ENCODE measurements at places on chromosomes 13 and 19.

DNA sequence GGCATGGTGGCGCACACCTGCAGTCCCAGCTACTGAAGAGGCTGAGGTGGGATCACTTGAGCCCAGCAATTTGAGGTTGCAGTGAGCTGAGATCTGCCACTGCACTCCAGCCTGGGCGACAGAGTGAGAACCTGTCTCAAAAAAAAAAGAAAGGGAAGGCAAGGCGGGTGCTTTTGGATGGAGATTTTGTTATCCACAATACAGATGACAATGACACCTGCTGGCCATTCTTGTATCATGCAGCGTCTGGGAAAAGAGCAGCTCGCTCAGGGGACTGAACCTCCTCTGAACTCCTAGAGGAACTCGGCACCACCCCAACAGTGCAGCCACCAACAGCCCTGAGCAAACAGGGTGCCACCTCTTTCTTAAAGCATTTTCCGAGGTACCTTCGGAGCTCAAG lies 22.8 kb downstream of the HAUS8 start:
- no peak for DNase-seq

DNA sequence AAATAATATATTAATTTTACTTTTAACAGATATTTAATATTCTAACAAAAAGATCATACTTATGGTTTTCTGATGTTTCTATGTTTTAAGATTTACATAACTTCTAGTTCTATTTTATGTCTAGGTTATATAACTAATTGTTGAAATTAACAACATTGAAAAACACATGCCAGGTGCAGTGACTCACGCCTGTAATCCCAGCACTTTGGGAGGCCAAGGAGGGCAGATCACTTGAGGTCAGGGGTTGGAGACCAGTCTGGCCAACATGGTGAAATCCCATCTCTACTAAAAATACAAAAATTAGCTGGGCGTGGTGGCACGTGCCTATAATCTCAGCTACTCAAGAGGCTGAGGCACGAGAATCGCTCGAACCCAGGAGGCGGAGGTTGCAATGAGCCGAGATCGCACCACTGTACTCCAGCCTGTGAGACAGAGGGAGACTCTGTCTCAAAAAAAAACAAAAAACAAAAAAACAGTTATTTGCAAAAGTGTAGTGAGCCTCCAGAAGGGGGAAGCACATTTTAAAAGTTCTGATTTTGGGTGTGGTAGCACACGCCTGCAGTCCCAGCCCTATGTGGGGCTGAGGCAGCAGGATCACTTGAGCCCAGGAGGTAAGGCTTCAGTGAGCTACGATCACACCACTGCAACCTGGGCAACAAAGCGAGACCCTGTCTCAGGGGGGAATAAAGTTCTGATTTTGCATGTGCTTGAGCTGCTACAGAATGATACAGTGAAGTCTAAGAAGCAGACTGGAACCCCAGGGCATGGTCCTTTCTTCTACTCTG lies 18.7 kb downstream of the MIPEP start:
- no peak for DNase-seq

- DNase-seq: no peak
Measured at GRCh38 chr13:101869553-101869952, 417.1 kb downstream of the ITGBL1 start.

GRCh38 chr13:86541461-86541860 lies 742.2 kb upstream of the SLITRK6 start:
- no peak for DNase-seq

GRCh38 chr13:111027458-111028439 lies 87.4 kb upstream of the ARHGEF7 start:
- DNase-seq: no peak

DNA sequence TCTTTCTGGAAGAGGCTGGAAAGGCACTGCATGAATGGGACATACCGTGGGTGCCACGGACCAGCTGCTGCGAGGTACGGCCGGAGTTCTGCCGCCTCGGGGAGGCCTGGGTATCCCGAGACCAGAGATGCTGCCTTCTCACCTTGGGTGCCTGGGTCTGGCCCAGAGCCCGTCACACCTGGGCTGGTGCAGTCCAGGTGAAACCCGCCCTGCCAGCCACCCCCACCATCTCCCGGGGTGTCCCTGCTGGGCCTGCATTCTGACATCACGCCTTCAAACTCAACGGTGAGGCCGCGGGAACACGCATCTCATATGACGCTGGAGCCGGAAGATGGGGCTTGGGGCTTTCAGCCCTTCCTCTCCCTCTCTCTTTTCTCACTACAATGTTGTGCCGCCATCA lies 98.0 kb downstream of the GADD45B start:
- DNase-seq: no peak

DNA sequence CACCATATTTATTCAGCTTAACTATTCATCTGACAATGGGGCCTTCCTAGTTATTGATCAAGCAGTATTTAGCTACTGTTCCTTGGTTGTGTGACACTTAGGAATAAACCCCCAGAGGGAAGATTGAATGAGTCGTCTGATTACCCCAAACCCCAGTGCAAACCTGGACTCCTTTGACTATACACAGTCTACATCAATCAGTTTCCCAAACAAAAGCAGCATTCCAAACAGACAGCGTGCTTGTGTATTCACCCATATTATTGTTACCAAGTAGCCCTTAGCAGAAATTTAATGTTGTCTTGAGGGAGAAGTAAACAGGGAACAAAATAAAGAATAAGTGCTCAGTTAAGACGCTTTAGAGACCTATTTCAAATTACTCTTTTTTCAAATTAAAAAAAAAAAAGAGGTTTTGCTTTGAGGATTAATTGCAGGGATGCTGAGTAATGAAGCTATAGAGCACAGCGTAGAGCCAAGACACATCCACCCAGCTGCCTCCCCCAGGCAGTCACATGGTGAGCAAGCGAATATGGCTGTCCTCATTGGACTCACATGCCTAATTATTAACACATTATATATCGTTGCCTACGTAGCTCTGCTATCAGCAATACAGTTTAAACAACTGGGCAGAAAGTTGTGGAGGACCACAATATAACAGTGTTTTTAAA lies 14.7 kb upstream of the B3GLCT start:
- DNase-seq: no peak

DNA sequence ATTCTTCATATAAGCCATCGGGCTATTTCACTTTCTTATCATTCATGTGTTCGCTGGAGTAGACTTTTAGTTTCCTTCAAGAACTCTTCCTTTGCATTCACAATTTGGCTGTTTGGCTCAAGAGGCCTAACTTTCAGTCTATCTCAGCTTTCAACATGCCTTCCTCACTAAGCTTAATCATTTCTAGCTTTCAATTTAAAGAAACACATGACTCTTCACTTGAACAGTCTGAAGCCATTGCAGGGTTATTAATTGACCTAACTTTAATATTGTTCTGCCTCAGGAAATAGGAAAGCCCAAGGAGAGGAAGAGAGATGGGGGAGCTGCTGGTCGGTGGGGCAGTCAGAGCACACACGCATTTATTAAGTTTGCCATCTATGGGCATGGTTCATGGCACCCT lies 158.1 kb downstream of the SUCLA2 start:
- no peak for DNase-seq

DNA sequence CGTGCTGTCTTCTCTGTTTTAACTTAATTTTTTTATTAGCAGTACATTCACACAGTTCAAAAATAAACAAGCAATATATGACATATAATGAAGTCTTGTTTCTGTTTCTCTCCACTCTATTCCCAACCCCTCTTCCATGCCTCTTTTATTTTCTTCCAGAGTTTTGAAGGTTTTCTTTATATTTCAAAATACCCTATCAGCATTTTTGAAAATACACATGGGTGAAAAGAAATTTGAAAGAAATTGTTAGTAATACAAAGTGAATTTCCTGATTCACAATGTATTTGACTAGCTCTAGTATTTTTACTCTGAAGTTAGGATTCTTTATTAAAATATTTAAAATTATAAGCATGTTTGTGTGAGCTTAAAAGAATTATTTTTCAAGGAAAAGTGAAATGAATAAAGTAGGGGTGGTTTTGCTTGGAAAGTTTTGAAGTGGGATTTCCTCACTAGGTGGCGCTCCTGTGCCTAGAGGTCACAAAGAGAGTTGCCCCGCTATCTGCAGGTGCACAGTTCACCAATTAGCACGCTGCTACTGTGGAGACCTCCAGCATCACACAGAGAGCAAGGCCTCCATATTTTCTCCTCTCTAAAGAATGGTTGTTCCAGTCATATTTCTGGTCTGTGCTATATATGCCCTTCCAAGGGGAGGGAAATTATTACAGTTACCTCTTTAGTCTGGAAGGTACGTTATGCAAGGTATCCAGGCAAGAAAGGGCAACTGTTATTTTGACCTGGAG lies 37.6 kb downstream of the SOX21 start:
- peak; percentile 49 for DNase-seq

GRCh38 chr13:34430294-34430693 lies 511.8 kb upstream of the NBEA start:
- DNase-seq: no peak

DNA sequence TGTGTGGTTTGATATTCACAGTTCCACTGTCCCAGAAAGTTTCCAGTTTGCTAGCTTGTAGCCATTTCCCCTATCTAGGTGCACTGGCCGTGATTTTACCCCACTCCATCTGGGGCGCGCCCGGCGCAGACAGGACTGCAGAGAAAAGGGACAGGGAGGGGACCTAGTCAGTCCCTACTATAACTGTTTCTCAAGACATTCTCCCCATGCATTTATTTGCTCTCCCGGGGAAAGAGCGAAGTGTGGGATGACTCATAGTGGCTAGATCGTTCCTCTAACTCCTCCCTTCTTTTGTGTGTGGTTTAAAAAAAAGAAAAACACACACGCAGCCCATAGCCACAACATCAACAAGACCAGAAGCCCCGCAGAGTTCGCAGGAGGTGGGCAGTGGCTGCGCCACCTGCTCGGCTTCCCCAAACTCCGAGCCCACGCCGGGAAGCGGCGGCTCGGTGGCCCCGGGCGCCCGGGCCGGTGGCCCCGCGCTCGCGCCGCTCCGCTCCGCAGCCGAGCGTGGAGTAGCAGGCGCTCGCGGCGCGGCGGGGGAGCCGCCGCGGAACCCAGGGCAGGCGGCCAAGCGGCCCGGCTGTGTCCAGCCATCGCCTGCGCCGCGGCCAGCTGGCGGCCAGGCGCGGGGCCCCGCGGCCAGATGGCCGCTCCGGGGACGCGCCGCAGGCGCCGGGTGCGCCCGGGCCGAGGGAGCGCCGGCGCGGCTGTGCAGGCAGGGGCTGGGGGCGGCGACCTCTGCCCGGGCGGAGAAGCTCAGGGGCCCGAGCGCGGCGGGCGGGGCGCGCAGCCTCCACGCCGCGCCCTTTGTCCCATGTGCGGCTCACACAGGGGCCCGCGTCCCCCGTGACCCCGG lies 653 bp downstream of the TMTC4 start:
- no peak for DNase-seq

- no peak for DNase-seq
Measured at GRCh38 chr19:49355909-49356353, 6.3 kb downstream of the TEAD2 start.

GRCh38 chr19:18605546-18606280 lies 886 bp downstream of the CRLF1 start:
- no peak for DNase-seq

DNA sequence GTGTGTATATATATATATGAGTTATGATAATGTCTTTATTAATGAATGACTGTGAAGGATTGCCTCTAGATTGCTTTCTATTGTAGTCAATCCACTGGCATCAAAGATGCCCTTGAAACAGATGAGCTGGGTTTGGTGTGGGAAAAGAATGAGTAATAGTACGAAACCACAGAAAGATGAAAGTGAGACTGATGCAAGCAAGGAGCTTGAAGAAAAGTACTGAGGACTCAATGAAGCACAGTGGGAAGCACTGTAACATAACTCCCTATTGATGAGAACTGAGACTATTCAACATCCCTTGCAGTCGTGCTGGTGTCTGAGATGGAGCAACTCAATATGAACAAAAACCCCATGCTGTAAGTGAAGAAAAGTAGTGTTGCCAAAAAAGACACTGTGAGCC lies 1794.2 kb downstream of the SLITRK5 start:
- no peak for DNase-seq

GRCh38 chr13:111361873-111362648 lies 41.6 kb downstream of the TEX29 start:
- DNase-seq: no peak

DNA sequence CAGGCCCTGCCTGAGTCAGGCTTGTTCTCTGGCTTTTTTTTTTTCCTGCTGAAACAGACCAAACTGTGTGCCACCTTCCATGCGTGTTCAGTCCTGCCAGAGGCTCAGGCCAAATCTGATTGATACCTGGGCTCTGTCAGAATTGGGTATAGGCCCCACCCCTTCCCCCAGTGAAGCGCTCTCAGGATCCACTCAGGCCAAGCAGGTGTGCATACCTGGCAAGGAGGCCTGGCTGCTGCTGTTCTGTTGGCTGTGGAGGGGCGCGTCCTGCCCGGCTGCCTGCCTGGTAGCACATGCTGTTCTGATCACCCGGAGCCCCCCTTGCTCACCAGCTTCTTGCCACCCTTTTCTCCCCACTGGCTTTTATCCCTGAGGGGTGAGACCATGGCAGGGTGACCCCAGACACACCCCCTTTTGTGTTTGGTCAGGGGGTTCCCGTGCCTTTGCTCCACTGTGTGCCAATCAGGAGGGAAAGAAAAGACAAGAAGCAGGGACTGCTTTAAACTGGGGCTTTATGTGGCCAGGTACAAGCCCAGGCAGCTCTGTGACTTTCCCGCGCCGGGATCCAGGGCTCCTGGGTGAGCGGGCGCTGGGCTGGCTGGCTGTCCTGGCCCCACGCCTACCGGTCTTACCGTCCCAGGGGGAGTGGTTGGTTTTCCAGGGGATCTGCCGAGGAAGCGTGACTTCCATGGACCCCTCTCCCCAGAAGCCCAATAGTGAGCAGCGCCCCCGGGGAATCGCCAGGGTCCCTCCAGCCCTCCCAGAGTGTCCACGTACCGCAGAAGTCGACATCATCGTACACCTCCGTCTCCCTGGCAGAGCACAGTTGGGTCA lies 12.7 kb downstream of the PRAM1 start:
- DNase-seq: peak; percentile 57

GRCh38 chr19:13942023-13942684 lies 3.9 kb upstream of the PODNL1 start:
- DNase-seq: no peak

GRCh38 chr13:97139691-97140090 lies 82.4 kb upstream of the MBNL2 start:
- DNase-seq: no peak

DNA sequence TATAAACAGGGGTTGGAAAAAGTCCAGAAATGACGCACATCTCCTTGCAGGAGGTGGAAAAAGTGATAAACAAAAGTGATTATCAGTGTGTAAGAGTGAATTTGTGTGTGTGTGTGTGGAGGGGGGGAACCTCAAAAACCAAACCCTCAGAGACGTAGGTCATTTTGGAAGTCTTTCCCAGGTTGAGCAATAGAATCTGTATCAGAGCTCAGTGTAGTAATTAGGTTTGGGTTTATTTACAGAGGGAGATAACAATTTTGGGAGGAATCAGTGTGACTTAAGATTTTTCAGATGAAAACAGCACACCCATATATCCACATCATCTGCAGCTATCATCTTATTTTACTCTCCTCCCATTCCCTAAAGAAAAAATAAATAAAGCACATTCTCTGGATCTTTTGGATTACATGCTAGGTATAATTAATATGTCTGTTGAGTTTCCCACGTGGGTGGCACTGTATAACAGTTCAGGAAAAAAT lies 406.4 kb downstream of the FGF9 start:
- DNase-seq: no peak

DNA sequence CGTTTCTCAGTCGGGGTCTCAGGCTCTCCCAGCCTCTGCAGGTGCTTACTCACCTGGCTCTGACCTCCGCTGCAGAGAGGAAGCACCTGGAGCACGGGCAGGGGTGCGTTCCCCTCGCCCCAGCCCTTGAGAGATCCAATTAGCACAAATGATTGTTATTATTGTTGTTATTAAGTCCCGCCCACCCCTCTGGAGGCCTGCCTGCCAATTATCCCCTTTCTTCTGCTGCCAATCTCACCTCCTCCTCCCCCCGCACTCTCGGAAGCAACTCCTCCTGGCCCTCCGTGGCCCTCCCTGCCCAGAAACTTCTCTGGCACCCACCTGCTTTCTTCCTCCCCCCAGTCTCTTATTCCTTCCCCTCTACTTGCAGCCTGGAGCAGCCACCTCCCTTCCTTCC lies 8.8 kb downstream of the ZNF787 start:
- DNase-seq: peak; percentile 26
